GM12892 (cell line): ENCODE measurements at places on chromosomes 1 and 21.

GRCh38 chr1:115204513-115204912, 115.2 kb upstream of the TSPAN2 start:
- DNase-seq, result no peak

DNA sequence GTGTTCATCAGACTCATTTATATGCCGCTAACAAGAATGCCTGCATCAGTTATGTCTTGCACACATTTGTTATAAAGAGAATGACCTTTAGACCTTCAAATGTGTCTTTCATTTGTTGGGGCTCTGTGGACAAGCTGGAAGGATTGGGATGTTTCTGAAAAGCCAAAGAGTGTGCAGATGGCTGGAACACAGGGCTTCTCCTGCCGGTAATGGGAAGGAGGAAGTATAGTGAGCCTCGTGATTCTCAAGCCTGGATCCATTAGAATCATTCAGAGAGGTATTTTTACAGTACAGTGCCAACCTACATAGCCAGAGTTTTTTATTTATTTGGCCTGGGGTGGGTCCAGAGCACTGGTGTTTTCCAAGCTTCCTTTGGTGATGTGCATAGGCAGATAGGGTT, 40.6 kb upstream of the ATP1A1 start:
- no peak for DNase-seq

DNA sequence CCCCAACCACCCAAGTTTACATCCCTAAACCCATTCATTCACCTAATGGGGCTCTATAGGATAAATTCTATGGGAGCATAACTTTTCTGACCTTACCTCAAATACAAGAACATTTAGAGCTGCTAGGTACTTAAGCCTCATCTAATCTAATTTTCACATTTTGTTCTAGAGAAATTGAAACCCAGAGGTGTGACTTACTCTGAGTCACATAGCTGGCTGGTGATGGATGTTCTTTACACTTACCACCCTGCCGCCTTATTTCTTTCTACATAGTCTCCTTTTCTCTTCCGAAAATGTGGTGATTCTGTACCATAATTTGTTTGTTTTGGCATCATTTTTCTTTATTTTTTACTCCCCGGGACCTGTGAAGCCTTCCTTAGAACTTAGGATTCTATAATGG, 20.3 kb downstream of the TIPRL start:
- DNase-seq, result no peak

DNA sequence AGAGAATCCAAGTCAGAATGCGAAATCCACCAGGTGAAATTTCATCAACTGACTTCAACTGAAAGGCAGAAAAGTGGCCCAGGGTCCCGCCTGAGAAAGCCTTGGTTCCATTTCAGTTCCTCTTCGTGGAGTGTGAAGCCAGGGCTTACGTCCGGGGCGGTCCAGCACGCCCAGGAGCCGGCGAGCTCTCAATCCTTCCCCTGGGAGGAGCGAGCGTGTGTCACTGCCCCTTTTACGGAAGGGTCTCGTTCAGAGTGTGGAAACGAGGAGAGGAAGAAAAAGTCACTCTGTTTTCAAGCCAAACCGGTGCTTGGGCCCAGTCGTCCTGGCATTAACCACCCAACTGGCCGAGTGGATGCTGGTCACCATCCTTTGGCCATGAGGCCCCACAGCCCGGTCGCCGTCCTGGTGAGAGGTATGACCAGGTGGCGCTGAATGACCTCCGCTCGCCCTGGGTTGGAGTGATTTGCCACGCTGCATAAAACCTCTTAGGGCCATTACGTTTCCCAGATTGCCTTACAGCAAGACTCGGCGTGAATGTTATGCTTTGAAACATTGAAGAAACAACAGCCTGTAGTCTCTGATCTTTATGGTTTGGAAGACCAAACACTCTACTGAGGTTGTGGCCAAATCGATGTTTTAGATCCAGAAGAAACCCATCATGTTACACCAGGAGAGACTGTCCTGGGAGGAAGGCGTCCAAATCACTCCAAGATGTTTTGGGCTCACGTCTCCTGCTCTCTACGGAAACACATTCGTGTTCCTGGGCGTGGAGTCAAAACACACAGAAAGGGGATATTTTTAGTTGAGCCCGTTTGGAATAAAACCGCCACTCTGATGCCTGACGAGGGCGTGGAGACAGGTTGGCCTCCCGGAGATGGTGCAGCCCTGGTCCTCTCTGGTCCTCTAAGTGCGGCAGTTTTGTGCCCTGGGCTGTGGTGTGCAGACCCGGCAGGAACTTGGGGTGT, 93.6 kb upstream of the ACTRT2 start:
- DNase-seq, result no peak

DNA sequence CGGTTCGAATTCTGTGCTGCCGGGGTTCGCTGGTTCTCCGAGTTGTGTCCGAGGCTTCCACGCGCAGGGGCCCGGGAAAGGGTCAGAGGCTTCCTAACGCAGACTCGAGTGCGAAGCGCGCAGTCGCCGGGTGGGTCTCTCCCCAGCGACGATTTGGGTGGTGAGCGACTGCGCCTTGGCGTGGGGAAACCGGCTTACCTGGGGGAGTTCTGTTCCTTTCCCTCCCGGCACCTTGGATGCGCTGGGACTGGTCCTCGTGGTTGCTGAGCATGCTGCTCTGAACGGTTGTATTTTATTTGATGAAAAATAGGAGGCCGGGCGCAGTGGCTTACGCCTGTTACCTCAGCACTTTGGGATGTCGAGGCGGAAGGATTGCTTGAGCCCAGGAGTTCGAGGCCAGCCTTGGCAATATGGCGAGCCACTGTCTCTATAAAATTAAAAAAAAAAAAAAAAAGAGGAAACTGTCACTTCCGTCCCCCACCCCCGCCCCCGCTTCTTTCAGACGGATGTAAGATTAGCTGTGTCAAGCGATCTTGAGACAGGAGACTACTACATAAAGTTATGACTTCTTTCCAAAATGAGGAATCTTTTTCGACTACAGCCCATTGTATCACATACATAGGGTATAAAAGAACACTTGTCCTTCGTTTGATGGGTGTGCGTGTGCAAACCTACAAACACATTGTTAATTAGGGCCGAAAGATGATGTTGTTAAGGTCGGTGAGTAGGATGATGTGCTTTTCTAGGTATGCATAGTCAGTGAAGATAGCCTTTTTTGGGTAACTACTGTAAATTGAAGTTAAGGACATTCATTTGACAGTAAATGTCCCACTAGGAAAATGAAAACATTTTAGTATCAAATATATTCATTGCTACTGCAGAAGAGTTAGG, at the start of gene CCDC18:
CCDC18 (plus strand) TSS at position 2 of the 891 bp plus-strand sequence. CDS start 2,638 bp downstream, outside the sequence.
- peak; percentile 13 for DNase-seq

DNA sequence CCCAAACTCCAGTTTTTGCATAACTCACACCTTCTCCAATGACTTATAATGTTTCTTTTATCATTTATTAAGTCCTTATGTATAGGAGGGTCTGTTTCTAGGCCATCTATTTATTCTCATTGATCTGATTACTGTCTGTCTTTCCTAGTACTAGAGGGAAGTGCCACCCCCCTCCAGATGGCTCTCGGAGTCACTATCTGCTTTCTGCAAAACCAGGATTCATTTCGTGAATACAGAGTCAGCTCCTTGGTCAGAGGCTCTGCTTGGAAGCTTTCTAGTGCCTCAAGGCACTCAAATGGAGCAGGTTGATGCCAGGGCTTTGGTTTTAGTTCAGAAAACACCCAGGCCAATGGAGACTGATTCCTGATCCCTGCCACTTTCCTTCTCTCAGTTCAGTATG, 102.3 kb upstream of the CD34 start:
- no peak for DNase-seq

DNA sequence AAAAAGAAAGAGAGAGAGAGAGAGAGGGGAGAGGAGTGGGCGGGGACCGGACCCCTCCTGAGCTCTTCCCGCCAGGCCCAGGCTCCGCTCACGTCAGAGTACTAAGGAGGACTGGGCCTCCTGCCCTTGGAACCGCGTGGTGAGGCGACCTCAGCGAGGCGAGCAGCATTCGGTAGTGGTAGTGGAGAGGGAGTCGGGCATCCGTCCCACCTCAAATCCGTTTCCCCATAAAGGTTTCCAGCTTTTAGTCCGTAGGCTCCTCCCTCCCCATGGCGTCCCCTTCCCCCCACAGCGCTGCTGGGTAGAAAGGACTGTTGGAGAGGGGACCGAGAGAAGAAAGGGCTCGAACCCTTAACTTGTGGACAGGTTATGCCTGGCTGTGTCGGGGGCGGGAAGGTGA, 124.4 kb upstream of the BARHL2 start:
- no peak for DNase-seq

- DNase-seq, result no peak
Measured at GRCh38 chr1:246782120-246782900, 58.1 kb downstream of the SCCPDH start.

GRCh38 chr1:231882333-231882732, 255.7 kb downstream of the DISC1 start:
- no peak for DNase-seq

DNA sequence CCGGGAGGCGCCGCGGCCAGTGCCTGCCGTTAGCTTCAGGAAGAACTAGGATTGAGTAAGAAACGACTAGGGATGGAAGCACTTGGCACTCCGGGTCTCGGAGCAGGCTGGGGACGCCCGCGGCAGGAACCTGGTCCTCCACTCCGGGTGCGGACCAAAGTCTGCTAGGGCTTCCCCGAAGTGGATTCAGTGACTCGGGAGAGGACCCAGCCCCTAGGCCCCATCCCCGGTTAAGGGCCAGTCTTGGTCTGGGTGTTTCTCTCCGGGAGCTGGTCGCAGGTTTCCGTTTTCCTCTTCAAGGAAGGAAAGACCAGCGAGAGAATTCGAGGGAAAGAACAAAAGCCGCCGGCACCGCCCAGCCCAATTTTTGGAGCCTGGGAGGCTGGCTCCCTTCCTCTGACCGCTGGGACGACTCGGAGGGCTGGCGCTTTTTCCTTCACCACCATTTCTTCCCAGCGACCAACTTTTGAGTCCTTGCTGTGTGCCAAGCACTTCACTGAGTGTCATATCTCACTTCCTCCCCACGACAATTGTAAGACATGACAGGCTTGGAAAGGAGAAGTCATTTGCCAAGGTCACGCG, 16.8 kb upstream of the STMN1 start:
- DNase-seq, result no peak

GRCh38 chr1:241213139-241213538, 143.9 kb downstream of the RGS7 start:
- DNase-seq, result no peak

- DNase-seq, result no peak
Measured at GRCh38 chr1:160161965-160162705, 10.7 kb downstream of the ATP1A4 start.

- DNase-seq, result no peak
Measured at GRCh38 chr1:161241682-161242081, 3.7 kb upstream of the NR1I3 start.

DNA sequence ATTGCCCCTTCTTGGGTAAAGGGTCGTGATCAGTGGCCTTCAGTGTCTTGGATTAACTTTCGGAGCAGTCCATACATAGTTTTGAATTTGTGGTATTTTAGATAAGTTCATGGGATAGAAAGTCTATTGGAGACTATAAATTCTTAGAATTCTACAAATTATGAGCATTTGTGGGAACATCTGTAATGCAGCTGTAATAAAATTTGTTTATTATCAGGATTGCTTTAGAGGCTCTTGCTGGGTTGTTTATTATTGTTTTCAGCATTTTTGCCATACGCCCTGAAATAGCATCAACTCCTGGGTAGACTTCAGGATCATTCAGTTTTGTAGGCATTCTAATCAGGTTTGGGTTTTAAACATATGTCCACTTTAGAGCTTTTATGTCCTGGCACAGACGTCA, 16.1 kb downstream of the LAMC1 start:
- DNase-seq, result no peak

DNA sequence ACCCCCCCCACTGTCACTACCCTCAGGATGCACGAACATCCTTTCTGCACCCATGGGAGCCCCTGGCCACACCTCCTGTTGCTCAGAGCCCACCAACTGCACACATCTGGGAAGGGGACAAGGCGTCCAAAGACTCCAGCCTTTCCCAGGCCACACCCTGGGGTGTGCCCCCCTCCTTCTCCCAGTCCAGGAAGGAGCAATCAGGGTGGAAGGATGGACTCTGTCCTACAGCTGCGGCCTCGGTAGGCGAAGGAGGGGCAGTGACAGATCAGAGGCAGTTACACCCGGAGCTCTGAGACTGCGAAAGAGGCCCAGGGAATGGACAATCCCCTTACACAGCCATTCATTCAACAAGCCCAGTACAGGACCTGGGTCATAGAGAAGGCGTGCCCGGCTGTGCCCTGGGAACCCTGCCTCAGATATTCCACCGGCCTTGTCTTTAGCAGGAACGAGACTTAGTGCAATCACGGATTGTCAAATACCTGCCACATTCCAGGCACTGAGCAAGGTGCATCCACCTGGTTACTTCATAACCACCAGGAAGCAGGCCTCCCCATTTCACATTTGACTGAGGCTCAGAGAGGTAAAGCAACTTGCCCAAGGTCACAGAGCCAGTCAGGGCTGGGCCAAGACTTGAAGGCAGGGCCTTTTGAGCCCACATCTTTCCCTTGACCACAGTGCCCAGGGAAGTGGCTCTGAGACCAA, 9.4 kb downstream of the HSPG2 start:
- no peak for DNase-seq

GRCh38 chr1:171858696-171859095, 17.4 kb downstream of the DNM3 start:
- DNase-seq, result no peak

- DNase-seq, result no peak
Measured at GRCh38 chr1:197917805-197918651, 856 bp downstream of the LHX9 start.

- DNase-seq, result no peak
Measured at GRCh38 chr1:32919811-32920733, 18.9 kb upstream of the TMEM54 start.

DNA sequence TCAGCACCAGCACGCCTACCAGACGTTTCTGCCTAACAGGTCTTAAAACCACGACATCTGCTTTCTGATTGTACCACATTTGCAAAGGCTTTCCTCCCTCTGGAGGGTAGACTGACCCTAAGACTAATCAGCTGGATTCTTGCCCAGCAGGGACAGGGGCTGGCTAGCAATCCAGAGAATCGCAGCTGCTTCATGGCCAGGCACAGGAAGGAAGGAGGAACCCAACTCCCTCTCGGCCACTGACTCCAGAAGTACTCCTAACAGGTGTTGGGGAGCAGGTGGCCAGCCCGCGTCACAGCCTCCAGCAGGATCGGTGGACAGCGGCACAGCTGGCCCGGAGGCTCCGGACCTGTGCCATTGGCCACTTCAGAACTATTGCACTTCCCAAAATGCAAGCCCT, 180.8 kb downstream of the NPHP4 start:
- no peak for DNase-seq

DNA sequence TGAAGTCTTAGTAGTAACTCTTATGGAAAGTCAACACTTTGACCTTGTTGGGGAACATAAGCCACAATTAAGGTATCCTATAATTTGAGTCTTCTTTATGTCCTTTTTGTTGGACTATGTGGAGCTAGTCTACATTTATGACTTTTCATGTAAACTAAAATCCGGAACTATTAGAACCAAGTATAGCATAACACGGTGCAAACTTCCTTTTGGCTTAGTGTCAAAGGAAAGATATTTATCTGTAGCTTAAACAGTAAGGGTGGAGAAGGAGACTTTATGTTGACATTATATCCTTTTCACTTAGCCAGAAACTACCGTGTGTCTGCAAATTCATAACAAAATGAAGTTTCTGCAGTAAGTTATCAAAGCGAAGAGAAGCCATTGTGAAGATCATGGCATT, 7.3 kb downstream of the UAP1 start:
- no peak for DNase-seq

GRCh38 chr1:35637401-35637809, 3.9 kb downstream of the PSMB2 start:
- DNase-seq, result peak; percentile 15
